ENCODE measurements at places on chromosomes 13 and 19.

DNA sequence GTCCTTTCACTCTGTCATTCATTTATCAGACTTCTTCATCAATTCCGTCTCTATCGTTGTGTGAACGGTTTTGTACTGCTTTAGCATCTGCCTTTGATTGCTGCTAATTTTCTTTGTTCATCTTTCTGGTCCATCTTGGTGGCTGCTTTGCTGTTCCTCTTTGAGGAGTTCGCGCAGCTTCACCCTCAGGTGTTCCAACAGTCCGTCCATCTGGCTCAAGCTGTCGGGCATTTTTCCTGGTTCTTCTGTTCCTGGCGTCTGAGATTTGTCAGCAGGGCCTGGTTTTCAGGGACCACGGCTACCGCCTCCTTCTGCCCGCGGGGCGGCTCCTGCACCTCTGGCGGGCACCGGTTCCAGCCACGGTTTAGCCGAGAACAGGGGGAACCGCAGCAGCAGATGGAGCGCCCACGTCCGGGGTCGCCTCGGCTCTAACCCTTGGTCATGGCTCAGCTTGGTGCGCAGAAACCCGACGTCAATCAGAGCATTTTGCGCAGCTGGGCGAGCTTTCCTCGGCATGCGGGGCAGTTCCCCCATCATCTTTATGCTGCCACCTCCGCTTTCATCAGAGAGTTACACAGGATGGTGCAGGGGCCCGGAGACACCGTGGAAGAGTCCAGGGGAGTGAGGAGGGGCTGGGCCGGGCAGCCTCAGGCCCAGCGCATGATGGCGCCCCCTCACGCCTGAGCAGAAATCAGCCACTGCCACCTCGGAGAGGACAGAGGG lies 89.5 kb downstream of the ZNF100 start:
- no peak for DNase-seq

- peak; percentile 89 for DNase-seq
Observed at GRCh38 chr19:47231215-47232054, 436 bp upstream of the BBC3 start.

DNA sequence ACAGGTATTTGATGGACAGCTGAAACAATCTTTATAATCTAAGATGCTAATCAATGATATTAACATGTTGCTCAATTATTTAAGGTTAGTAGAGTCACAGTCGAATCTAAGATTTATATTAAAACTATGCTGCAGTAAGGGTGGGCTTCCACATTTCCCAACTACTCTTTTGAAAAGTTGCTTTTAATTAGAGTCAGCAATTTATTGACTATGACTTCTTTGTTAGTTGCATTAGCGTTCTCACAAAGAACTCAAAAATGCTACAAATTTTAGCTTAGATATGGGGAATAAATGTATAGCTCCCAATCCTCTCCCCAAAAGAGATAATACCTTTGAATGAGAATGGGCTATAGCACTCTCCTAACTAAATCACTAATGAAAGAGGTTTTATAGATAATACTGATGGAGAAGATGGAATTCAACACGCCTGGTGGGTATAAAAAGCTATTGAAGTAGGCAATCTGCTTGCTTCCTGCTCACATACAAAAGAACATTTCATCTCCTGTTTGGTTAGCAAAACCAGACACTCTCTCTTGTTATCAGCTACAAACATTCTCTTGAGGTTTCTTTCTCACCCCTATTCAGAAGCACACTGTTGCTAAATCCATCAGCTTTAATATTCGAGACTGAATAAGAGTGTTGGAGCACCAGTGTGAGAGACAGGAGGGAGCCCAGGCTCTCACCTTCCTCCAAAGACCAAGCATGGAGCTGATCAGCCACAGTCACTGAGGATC lies 2.4 kb upstream of the FLT1 start:
- DNase-seq = no peak

- no peak for DNase-seq
Observed at GRCh38 chr19:29014857-29015436, 198.0 kb downstream of the UQCRFS1 start.

GRCh38 chr19:49802836-49803528 lies 10.1 kb downstream of the FUZ start:
- no peak for DNase-seq

DNA sequence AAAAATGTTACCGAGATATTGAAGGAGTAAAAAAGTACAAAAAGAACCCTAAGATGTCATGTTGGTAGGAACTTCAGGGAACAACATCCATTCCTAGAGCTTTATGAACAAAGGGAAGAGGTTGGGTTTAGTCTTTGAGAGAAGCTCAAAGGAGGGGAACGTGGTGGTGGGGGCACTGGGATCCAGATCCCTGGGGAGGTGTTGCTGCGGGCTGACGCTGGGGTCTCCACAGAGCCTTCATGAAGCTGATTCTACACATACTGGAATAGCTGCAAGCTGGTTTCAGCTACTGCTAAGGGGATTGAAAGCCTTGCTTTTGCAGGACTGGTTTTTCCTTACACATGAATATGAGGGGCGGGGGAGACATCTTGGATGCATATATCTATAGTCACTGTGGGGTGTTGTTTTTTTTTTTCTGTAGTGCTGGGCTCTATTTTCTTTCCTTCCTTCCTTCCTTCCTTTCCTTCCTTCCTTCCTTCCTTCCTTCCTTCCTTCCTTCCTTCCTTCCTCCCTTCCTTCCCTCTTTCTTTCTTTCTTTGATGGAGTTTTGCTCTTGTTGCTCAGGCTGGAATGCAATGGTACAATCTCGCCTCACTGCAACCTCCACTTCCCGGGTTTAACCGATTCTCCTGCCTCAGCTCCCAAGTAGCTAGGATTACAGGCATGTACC lies 6.5 kb upstream of the MZF1 start:
- DNase-seq = no peak

- DNase-seq = peak; percentile 28
Observed at GRCh38 chr19:35533822-35534392, 651 bp downstream of the GAPDHS start.

DNA sequence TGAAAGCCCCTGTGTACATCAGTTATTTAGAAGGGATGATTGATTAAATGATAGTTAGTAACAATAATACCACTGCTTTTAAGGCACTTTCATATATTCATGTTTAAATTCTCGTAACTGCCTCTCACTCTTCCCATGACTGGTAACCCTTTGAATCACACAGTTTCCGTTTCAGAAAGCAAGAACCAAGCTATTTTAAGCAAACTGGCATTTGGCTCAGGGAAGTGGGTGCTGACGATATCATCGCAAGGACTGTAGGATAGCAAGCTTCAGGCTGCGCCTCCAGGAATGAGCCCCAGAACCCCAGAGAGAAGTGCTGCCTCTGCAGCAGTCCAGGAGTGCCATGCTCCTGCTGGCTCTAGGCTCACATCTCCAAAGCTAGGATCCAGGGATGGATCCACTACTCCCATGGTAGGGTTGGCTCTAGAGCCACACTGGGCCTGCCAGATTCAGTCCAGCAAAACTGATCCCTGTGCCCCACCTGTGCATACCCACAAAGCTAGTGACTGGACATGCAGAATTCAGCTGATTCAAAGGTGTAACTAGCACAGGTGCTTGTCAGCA lies 313.5 kb downstream of the SLC7A1 start:
- no peak for DNase-seq

- DNase-seq = peak; percentile 59
Observed at GRCh38 chr19:47032171-47032811, 12.7 kb downstream of the NPAS1 start.

GRCh38 chr13:30846866-30847265 lies 59.2 kb upstream of the MEDAG start:
- no peak for DNase-seq

DNA sequence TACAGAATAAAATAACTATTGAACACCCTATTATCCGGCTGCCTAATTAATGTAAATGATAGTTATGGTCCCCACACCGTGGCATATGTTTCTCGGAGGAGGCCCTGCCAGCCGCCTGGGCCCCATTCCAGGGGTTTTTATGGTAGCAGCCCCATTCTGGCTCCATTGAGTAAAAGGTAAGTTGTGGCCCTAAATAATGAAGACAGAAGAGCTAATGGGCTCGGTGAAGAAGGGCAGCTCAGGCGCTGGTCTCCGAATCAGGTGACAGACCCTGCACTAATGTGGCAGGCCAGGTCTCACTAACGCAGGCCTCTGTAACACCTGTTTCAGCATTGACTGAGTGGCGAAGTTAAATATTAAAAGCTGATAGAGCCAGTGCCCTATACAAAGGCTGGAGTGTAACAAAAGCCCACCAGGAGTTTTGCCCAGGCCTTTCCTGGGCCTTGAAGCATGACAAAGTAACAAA lies 19.1 kb downstream of the POP4 start:
- DNase-seq = no peak

DNA sequence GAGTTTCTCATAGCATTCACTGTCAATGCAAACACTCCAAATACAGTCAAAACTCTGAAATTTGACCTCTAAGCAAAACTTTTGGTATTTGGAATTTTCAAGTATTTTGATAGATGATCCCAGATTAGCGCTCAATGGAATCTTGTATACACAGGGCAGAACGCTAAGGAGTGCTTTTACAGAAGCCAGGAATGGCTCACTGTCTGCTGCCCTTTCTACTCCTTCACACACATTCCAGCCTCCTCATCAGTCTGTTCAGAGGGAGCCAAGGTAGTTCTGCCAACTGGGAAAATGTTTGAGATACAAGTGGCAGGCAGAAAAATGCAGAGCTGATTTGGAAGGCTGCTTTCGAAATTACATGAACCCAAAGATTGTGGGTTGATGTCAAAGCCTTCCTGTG lies 4.4 kb upstream of the STARD13 start:
- DNase-seq = no peak

DNA sequence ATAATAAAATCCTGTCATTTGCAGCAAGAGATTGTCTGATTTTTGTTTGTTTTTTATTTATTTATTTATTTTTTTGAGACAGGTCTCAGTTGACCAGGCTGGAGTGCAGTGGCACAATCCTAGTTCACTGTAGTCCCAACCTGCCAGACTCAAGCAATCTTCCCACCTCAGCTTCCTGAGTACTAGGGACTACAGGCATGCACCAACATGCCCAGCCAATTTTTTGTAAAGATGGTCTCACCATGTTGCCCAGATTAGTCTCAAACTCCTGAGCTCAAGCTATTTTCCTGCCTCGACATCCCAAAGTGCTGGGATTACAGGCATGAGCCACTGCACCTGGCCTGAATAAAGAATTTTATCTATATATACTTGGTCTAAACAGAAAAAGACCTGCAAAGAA lies 17.6 kb downstream of the ZNF233 start:
- no peak for DNase-seq

GRCh38 chr13:94232161-94232950 lies 247.1 kb downstream of the DCT start:
- DNase-seq = no peak

- no peak for DNase-seq
Observed at GRCh38 chr13:49975826-49976225, 21.0 kb upstream of the TRIM13 start.

GRCh38 chr19:15178629-15179308 lies 22.0 kb downstream of the NOTCH3 start:
- DNase-seq = no peak

GRCh38 chr13:45353895-45354294 lies 12.9 kb upstream of the TPT1 start:
- no peak for DNase-seq

DNA sequence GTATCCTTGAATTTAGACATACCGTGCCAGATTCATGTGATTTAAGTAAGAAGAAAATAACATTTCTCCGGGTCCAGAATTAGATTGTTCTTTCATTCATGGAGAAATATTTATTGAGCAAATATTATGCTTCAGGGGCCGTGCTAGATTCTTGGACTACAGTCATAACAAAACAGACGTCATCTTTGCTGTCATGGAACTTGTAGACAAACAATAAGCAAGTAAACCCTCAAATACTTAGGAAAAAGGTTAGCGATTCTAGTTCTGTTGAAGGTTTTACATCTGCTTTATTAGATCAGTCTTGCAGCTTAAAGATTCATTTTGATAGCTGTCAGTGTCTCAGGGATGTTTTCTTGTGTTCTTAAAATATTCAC lies 16.9 kb downstream of the ZNF507 start:
- DNase-seq = no peak

GRCh38 chr13:40812102-40812501 lies 22.7 kb downstream of the SLC25A15 start:
- DNase-seq = no peak

DNA sequence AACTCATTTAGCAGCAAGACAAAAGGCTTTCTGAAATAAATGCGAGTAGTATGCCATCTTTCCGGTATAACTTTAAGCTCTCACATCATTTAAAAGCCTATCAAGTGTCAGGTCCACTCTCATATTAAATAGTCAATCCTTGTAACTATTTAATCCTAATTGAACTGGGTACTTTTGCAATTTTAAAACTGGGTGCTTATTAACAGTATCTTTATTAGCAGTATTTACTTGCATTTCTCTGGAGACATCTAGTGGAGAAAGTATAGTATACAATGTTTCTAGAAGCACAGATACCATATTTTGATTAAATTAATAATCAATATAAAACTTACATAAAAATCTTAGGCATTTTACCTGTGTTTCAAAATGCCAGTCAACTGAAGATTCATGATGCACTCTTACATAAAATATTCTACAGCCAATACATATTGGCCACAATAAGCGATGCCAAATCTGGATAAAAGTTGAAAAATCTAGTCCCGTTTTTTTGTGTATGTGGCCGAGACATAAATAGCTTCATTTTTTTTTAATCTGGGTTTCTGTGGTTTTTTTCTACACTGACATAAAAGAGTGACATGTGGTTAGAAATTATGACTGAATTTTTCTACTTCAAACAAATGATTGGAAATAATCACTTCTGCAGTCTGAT lies 4.3 kb upstream of the POSTN start:
- no peak for DNase-seq

- DNase-seq = no peak
Observed at GRCh38 chr13:110391273-110391672, 84.2 kb downstream of the COL4A2 start.

DNA sequence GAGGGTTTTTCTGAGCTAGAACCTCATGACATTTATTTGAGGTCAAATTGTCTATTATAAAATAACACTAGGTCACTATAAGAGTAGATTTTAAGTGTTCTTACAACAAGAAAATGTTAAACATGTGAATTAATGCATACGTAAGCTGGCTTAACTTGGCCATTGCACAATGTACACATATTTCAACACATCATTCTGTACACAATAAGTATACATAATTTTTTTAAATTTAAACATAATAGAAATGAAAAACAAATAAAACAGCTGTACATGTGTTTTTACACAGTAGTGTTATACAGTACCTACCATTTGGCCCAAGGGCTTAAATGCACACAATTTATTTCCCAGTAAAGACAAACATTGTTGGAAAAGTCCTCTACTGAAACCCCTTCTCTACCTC lies 269.9 kb downstream of the DACH1 start:
- DNase-seq = no peak

GRCh38 chr13:27971236-27971645 lies 2.1 kb upstream of the CDX2 start:
- DNase-seq = no peak

DNA sequence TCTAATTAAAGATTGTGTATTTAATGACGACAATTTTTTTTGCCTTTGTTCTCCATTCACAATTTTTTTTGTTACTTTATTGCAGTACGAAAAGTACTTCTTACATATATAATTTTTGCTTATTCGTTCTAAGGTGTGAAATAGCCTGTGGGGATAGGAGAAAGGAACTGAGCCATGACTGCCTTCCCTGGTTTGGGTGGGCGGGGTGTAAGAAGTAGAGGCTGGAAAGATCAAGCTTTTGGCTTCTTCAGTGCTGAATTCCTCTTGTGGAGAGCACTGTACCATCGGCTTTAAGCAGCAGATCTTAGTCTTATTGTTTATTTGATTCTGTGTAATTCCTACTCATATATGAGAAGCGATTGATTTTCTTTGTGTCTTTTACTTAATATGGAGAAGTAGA lies 115.8 kb downstream of the NBEA start:
- no peak for DNase-seq

- no peak for DNase-seq
Observed at GRCh38 chr13:99258210-99258860, at the start of gene GPR18. GPR18 (minus strand) TSS chr13:99258379; CDS start chr13:99255872, 2,507 bp downstream.

GRCh38 chr19:1469255-1470054 lies 9.6 kb downstream of the C19orf25 start:
- DNase-seq = no peak

Measured in stimulated activated CD4-positive, alpha-beta T cell treated with anti-CD3 and anti-CD28 coated beads, Interleukin-1b, Interleukin-23, amount 100 ng/mL, for 4 hours (primary cell).